ENCODE measurements at places on chromosomes 3 and 15.

GRCh38 chr3:126827121-126827520 lies 123.1 kb downstream of the CHCHD6 start:
- DNase-seq, result no peak

DNA sequence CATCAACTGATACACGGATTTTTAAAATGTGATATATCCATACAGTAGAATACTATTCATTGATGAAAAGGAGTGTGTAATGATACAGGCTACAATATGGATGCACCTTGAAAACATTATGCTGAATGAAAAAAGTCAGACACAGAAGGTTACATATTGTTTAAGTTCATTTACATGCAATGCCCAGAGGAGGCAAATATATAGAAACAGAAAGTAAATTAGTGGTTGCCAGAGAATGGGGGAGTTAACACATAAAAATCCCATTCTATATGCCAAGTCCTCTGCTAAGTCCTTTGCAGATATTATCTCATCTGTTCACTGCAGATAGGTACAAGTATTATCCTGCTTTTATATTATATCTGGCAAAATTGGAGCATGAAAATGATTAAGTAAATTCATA lies 22.1 kb upstream of the CDIN1 start:
- no peak for DNase-seq

DNA sequence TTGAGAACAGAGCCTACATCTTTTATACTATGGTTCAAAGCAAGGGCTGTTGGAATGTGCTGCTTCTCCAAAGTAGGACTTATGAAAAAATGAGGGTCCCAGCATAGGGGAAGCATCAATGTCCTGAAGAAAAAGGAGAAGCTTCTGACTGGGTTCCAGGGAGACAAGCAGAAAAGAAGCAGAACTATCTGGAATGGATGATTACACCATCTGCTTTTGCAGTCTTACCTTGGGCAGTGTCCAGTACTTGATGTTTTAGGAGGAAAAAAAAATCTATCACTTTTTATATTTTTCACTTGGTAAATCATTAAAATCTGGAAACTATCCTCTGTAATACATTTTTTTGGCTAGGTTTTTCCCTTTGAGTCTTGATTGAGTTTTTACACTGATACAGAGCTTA lies 57.9 kb upstream of the DPH6 start:
- DNase-seq, result no peak

- peak; percentile 92 for DNase-seq
Observed at GRCh38 chr3:51955893-51956770, 951 bp downstream of the GPR62 start.

GRCh38 chr3:14063152-14063551 lies 61.5 kb downstream of the CHCHD4 start:
- no peak for DNase-seq

GRCh38 chr3:31942446-31942845 lies 38.6 kb downstream of the OSBPL10 start:
- no peak for DNase-seq

- DNase-seq, result no peak
Observed at GRCh38 chr15:73605759-73606436, 27.3 kb downstream of the NPTN start.

DNA sequence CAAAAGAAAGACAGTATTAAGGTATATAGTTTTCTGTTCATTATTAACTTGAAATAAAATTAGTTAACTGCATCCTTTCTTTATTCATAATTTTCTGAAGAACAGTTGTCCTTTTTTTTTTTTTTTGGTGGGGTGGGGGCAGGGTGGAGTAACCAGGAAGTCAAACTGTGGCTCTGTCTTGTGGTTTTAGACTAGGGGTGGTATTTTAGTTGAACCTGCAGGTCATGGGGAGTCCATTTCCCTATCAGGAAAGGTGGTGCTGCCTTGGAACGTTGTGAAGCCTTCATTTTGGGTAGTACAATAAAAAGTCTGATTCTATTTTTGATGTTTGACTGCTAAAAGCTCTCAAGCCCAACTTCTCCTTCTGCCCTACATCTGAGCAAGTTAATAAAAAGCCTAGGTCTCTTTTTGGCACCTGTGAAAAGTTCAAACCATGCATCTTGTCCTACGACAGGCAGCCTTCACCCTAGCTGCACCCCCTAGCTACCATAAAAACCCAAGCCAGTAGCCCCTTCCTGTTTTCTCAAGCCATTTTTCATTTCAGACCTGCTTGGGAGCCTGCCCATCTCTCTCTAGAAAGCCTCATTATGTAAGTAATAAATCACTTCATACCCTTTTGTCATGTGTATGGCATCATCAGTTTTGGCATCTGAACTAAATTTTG lies 31.2 kb upstream of the RIOX2 start:
- no peak for DNase-seq

DNA sequence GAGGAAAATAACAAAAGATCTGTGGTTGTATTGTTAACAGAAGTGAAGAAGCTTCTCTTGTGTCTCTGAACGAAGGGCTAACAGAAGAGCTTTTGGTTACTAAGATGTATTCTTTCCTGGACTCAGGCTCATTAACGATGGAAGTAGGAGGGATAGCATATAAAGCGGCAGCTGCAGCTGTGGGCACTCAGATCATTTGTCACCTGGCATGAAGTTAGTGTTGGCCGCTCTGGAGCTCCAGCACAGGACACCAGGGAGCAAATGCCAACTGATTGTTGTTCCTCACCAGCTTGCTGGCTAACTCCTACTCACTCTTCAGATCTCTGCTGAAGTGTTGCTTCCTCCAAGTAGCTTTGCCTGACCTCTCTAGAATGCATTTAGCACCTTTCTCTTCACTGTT lies 15.5 kb upstream of the SLITRK3 start:
- no peak for DNase-seq

- DNase-seq, result no peak
Observed at GRCh38 chr15:37072181-37072580, 28.2 kb downstream of the MEIS2 start.

DNA sequence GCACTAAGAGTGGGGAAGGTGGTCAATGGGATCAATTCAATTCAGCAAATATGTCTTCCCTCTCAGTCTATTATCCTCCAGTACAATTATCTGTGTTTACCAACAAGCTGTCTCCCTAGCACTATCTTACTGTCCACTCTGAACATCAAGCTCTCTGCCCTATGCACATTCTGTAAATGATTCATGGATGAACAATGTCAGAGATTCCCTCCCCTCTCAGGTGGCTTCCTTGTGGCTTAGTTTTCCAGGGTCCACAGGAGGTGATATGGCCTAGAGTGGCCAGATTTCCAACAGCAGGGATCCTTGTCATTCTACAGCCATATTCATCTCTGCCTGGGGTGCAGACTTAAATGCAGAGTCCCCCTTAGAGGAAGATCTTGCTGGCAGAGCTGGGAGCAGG lies 225.1 kb downstream of the UACA start:
- no peak for DNase-seq

DNA sequence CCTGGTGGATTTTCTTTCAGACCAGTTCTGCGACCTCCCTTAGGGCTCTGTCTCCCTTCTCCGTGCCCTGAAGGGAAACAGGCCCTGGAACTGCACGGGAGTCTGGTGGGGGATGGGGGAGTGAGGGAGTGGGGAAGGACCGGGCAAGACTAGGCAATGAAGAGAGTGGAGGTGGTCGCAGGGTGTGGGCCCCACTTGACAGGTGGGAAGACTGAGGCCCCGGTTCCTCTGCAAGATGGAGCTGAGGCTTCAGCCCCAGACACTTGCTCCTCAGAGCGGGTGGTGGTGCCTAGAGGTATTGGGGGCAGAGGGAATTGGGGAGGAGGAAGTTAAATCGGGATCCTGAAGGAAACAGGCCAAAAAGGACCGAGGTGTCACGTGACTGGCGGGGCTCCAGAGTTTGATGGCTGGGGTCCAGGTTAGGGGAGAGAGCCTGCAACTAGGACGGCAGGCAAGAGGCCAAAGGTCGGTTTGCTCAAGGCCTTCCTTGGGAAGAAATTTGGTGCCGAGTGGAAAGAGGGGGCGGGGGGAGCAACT lies 597 bp upstream of the CAMK1 start:
- DNase-seq, result no peak

GRCh38 chr15:88509964-88510363 lies 36.5 kb downstream of the DET1 start:
- DNase-seq, result no peak

DNA sequence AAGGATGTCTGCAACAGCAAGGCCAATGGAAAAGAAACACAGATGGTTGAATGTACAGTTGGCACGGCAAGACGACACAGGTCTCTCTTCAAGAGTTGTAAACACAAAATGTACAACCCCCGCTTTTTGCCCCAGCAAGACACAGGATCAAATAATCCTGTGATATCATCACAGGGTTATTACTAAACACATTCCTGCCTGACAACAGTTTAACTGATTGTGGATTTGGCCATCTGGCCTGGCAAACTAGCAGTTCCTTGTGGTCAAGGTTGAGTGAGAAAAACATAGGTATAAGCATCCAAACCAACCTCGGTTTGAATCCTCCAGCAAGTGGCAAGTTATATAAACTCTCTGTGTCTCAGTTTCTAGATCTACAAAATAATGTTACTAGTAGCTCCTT lies 23.4 kb downstream of the PARP16 start:
- DNase-seq, result no peak

GRCh38 chr15:41116962-41117252 lies 827 bp upstream of the INO80 start:
- no peak for DNase-seq

GRCh38 chr3:24185738-24186384 lies 240.8 kb downstream of the NR1D2 start:
- DNase-seq, result peak; percentile 62

- DNase-seq, result no peak
Observed at GRCh38 chr3:64152086-64152485, 73.2 kb downstream of the PRICKLE2 start.

GRCh38 chr15:56208641-56209155 lies 35.0 kb downstream of the RFX7 start:
- no peak for DNase-seq

- no peak for DNase-seq
Observed at GRCh38 chr15:97867870-97868269, 92.6 kb upstream of the ARRDC4 start.

DNA sequence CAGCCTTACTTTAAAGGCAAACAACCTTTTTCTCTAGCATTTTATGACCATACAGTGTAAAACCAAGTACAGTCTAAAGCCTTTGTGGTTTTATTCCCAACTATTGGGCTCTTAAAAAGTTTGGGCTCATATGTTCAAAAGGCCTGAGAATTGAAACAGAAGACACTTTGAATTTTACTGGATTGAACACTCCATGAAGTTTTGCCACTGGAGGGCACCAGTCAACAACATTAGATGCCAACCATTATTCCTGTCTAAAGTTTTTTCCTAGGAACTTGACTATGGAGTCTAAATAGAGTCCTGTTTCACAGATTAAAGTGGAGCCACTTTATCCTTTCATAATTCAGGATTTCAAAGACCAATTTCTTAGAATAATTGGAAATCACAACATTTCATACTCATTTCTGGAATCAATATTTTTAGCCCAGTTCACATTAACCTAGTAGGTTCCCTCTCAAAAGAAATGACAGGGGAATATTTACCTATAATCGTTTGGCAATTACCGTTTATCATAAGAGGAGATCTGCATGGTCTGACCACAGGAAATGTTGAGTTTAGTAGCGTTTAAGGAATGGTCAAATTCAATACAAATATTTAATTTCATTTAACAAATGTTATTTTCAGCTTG lies 244.1 kb upstream of the PDZRN3 start:
- peak; percentile 44 for DNase-seq
